ENCODE measurements at places on chromosomes 7 and 10.

GRCh38 chr10:84008878-84009277, 130.4 kb upstream of the GHITM start:
- no peak for DNase-seq

GRCh38 chr7:104958371-104958865, 55.6 kb upstream of the KMT2E start:
- no peak for DNase-seq

DNA sequence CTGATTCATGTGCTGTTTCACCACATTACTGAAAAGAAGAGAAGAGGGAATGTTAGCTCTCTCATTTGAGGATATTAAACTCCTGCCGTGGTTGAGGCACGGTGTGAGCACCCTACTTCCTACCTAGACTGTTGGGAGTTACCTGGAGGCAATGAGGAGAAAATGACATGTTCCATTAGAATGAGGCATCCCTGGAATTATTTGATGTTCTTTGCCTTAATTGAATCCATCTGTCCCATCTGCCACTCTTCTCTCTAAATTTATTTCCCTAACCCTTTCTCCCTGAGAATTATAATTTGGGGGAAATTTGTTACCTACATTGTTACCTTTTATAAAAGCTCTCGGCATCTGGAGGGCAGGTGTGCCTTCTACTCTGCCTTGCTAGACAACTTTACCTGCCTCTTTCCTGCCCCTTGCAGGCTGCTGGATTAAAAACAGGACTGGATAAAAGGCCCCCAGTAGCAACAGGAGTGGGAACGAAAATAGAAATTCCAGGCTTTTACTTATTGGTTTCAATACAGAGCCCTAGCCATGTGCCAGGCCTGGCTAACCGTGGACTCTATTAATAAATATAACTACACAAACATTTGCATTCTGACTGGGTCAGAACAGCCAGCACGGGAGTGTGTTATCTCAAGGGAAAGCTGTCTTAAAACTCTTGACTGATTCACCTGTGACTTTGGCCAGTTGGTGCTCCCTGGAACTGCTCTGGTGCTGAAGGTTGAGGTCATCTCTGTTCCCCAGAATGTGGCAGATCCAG, 4.4 kb upstream of the ATXN7L1 start:
- DNase-seq: no peak

DNA sequence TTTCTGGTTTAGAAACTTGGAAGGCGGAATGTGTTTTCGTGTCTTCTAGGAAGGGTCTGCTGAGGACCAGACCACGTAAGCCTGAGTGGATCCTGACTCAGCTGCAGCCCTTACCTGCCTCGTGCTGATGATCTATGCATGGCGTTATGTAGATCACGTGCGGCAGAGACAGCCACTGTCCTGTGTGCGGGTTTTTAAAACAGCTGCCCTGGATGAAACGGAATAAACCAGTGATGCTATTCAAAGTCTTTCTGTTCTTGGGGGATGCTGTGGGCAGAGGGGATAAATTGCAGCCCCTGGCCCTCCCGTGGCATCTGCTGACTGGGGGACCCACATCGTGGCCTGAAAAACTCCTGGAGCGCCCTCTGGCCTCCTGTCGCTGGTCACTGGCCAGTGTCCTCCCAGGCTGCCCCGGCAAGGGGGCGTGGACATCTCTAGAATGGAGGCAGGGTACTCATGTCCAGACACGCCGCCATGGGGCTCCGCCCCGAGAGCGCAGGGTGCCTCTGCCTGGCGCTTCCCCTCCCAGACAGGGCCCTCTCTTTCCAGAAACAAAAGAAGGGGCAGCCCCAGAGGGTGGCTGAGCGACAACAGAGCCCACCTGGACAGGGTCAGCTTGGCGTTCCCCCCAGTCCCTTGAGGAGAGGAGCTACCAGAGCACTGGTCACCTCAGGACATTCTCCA, 13.2 kb downstream of the ALKBH4 start:
- DNase-seq: no peak

DNA sequence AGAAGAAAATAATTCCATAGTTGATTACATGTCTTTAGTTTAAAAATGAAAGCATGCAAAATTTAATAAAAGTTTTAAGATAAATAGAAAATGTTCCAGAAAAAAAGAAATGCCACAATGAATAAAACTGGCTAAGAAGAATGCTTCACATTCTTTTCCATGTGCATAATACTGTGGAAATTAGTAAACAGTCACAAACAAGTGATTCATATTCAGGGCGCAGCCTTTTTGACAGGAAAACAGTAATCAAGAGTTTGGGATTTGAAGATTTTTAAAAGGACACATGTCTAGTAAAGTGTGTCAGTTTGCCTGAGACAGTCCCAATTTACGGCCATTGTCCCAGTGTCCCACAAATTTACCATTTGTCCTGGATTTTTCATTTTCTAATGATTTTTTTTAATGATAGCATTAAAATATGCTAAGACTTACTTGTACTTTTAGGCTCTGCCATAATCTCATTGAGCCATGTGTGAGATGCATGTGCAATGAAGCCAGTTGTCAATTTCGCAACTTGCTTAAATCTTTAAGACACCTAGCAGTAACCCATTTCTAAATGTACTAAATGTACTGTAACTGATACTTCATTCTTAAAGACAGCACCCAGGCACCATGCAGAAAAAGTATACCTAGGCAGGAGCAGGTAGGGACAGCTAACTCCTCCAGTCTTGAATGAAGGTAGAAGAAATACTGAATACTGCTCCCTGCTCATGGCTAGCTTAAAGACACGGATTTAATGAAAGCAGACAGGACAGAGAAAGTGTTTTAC, 46.9 kb downstream of the ZNF438 start:
- no peak for DNase-seq

DNA sequence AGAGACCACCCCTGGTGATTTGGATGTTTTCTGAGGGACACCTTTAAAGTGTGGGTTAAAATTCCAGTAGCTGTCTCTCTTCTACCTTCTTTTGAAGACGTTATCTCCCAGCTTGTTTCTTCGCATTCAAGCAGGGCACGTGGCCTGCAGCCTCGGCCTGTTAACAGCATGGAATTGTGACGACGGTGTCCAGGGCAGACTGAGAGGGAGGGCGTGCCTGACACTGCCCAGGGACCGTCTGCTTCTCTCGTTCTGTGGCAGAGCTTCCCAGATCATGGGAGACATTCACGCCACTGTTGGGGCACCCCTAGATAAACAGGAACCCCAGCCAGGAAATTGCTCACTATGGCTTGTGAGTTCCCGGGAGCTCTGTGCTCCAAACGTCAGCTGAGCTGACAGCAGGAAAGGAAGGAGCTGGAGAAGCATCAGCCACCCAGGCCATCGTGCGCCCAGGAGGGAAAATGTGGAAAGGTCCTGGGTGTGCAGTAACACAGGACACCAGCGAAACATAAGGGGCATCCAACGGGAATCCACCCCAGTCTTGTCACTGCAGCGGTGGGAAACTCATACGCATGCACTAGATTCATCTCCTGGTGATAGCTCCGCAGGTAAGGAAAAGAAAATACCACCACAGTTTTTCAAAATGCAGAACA, 41.1 kb upstream of the RBM33 start:
- no peak for DNase-seq

DNA sequence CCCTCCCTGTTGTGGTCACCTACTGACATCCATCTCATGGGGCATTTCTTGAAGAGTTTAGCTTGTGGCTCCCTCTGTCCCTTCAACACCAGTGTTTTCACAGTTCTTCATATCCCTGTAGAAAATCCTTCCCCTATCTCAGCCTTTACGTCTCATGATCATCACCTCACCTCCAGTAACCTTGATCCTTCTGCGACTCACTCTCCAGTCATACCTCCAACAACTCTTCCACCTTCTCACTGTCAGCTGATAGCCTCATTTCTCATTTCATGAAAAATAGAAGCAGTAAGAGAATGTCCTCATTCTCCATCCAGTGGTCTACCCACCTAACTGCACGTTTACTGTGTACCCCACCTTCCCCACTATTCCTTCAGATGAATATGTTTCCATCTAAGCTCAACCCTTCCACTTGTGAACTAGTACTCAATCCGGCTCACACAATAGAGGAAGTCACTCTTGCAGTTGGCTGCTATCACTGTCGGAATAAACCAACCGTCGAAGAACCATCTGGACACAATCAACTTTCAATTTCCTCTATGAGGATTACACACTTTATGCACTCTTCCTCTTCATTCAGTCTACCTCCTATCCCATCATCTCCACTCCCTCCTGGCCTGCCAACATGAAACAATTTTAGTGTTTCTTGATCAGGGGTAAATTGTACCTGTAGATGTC, 256.0 kb downstream of the AHR start:
- no peak for DNase-seq

DNA sequence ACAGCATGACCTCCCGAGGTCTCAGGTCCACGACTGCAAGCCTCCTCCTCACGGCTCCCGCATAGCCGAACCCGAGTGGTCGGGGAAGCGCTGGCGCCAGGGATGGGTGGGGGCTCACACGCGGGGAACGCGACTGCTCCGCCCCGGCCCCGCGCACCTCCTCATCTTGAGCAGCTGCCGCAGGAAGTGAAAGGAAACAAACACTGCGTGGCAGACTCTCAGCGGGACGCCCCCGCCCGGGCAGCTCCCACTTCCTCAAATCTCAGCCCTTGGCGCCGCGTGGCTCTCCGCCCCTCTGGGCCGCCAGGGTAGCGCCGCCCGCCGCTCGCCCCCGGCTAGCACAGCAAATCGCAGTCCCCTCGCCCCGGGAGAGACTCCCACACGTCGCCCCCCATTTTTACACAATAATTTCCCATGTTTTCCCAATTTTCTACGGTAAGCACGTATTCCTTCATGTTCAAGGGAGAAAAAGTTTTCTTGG, at the start of gene TMEM243:
TMEM243 (minus strand) TSS at position 188 of the 481 bp plus-strand sequence. CDS start 229 bp downstream, outside the sequence.
- peak; percentile 62 for DNase-seq
